ENCODE measurements at places on chromosomes 5 and 9.

GRCh38 chr9:137076636-137077009, 694 bp upstream of the UAP1L1 start:
- DNase-seq, result no peak

- DNase-seq, result no peak
These were observed 86.2 kb downstream of the MRPS27 start for GRCh38 chr5:72233835-72234234.

DNA sequence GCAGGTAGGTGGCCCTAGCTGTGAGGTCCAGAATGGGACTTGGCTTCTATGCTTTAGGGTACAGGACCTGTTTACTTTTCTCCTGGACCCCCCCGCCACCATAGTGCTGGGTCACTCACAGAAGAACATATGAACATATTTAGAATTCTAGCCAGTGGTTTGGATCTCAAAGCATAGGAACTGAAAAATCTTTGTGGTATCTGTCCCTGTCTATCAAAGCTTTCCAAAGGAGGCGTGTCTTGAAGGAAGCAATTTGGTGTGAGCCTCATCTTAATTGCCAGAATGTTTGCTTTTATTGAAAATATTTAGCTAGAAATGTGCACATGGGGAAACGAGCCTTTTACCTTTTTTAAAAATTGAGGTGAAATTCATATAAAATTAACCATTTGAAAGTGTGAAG, 6.2 kb downstream of the PHF2 start:
- DNase-seq, result no peak

- DNase-seq, result no peak
These were observed 73.1 kb downstream of the NDFIP1 start for GRCh38 chr5:142181547-142182163.

GRCh38 chr9:31601666-31602065, 782.8 kb upstream of the ACO1 start:
- no peak for DNase-seq

- no peak for DNase-seq
These were observed 158.5 kb downstream of the RGS3 start for GRCh38 chr9:113621980-113622379.

DNA sequence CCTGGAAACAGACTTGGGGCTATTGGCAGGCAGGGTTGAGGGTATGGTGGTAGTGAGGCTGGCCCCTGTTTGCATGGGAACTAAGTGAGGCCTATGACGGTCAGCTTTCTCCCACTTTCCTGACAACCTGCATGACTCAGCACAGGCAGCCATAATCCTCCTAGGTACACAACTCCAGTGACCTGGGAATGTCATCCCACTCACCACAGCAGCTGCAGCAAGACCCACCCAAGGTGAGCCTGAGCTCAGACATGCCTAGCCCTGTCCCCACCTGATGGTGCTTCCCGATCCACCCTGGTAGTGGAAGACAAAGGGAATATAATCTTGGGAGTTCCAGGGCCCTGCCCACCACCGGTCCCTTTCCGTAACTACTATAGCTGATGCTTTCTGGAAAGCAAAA, 178.7 kb downstream of the NDUFS4 start:
- DNase-seq, result no peak

DNA sequence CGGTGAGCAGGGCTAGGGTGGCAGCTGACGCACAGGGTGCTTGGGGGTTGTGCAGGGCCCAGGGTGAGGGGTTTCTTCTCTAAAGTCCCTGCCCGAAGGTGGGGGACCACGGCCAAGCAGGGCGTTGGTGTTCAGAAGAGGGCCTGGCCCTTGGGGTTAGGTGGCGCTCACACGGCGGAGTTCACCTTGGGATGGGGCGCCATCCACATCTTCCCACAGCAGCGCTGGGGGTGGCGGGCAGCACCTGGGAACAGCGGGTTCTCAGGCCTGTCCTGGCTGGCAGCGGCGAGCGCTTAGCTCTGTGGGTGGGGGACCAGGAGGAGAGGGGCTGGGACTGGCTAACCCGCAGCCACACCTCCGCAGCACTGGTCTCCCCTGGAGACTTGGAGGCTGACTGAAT, 6.1 kb downstream of the GPSM1 start:
- no peak for DNase-seq

DNA sequence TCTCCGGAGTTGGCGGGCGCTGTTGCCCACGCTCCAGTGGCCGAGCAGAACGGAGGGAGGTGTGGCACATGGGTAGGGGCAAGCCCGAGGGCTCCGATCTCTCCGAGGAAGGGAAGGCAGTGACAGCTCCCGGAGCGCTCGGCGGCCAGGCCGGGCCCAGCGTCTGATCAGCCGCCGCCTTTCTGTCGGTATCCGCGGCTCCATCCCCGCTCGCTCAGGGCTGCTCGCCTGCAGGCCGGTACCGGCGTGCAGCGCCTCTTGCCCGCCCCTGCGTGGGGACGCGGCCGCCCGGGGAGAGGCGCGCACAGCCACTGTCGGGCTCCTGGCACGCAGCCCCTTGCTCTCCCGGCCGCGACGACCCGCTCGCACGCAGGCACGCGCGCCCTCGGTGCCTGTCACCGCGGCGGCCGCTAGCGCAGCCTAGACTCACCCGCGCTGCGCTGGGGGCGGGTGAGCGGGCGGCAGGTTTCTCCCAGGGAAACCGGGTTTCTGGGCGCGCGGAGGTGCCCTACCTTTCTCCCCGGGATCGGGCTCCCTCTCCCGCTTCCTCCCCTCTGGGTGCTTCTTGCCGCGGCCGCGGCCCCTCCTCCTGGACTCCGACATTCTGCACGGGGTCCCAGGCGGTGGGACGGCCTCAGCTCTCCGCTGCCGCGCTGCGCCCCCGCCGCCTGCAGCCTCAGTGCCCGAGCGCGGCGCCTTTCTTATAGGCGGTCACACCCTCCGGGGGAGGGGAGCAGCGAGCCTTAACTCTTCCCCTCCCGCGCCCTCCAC, 108.4 kb downstream of the PSD2 start:
- DNase-seq, result no peak

DNA sequence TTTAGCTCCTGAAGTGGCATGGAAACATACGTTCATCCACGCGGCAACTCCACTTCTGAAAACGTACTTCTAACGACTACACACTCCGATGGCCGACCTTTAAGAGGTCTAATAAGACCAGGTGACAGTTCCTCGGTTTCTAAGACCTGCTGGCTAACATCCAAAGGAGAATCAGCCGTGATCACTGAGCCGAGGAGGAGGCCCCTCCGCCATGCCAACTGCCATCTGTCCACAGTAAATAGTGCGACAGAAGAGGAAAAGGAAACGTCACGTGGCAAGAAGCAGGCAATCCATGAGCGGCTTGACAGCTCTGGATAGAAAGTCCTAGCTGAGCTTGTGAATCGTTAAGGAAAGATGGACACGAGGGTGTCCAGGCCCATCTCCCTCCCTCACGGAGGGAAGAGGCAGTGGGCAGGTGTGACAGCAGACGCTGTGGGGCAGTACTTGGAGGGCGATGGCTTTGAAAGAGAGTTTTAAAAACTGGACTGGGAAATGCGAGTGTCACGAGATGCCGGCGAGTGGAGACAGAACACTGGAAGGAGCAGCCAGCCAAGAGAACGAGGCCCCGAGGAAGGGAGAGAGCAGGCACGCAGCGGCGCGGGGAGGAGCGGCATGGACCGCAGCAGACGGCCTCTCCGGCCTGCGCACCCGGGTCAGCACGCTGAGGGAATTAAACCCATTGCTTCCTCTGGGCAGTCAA, 66.7 kb upstream of the TBC1D9B start:
- DNase-seq, result no peak

DNA sequence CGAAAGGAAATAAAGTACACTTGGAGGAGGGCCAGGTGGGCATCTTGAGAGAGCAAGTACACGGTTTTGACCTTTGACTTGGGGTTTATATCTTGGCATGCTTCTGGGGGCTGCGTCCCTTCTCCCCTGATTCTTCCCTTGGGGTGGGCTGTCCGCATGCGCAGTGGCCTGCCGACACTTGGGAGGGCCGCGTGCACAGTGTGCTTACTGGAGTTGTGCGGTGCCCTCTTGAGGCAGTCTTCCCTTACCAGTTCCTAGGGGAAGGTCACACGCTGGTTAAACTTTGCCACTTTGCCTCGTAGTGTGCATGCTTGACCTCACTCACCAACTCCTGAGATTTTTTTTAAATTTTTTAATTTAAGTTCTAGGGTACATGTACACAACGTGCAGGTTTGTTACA, 4.3 kb upstream of the CLPTM1L start:
- no peak for DNase-seq

DNA sequence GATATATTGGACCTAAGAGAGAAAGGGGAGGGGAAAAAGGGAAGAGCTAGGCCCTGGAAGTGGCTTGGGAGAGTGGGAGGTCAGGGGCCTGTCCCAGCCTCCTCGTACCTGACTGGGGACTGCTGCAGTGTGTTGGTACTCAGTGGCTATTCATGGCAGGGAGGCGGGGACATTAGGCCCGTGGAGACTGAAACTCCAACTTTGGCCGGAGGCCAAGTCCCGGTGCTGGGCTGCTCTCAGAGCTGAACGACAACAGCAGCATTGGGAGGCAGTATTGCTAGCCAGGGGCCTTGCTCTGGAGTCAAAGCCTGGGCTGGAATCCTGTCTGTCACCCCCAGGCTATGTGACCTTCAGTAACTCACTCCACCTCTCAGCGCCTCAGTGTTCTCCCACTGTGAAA, 37.8 kb downstream of the NEURL1B start:
- no peak for DNase-seq

DNA sequence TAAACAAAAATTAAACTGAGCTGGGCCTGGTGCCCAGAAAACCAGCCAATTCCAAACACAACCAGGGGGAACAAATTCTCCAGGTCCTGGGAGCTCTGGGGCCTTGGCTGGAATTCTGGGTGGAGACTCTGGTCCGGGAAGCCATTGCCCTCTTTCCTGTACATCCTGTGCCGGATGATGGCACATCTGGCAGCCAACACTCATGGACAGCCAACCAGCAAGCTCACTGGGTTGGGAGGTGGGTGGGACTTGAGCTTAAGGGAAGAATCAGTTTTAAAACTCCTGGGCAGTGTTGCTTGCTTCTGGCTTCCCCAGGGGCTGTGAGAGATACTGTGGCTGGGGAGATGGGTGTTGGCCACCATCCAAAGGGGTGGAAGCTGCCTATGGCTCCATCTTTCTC, 56.1 kb downstream of the PCDH1 start:
- no peak for DNase-seq

GRCh38 chr9:102069969-102070368, 331.5 kb upstream of the GRIN3A start:
- DNase-seq, result no peak

GRCh38 chr5:56951126-56951945, 587 bp downstream of the MIER3 start:
- no peak for DNase-seq

DNA sequence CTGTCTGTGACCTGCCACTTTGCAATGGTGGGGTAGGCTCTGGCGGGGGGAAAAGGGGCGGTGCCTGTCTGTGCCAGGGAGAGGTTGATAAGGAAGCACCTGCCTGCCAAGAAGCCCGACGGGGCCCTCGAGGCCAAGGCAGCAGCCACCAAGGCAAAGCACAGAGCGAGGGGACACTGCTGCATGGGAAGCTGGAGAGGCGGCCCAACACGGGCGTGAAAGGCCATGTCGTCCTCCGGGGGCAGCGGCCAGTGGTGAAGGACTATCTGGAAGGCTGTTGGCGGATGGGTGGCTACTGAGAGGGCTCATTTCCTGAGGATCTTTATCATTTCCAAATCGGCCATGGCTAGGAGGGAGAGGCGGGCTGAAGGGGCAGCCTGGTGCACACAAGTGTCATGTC, 66.4 kb downstream of the OTULIN start:
- DNase-seq, result no peak

GRCh38 chr5:89255845-89256463, 373.0 kb upstream of the MEF2C start:
- DNase-seq, result no peak

- DNase-seq, result no peak
These were observed 20.8 kb upstream of the ANKRD55 start for GRCh38 chr5:56253924-56254323.

DNA sequence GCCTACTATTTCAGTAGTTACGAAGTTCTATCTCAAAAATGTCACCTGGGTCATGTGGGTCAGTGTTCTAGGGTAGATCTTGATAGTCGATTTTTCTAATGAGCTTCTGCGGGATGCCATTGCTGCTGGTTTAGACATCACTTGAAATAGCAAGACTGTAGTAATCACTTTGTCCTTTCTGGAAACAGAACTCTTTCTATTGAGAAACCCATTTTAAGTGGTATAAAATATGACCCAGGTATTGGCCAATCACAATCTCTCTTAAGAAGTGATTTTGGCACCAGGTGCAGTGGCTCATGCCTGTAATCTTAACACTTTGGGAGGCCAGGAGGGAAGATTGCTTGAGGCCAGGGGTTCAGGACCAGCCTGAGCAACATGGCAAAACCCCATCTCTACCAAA, 17.6 kb downstream of the ARRDC3 start:
- DNase-seq, result no peak

GRCh38 chr5:115274584-115274983, 11.9 kb upstream of the PGGT1B start:
- DNase-seq, result no peak

DNA sequence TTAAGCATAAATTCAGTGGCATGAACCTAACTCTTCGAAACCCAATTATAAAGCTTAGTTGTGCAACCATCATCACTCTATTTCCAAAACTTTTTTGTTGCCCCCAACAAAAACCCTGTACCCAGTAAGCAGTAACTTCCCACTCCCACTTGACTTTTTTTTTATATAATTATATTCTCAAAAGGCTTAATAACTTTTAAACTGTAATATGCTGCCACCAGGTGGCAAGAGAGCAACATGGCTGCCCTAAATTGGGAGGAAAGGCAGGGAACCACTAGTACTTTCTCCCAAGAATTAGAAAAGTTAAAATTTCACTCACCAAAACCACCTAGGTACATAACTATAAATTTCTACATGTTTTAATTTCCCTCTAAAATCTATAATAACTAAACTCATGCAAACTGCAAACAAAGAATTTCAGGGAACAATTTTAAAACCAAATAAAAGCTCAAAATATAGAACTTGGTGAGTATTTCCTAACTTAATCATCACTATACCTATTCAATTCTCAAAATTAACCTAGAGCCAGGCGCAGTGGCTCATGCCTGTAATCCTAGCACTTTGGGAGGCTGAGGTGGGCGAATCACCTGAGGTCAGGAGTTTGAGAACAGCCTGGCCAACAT, 50.2 kb upstream of the RNF38 start:
- no peak for DNase-seq

DNA sequence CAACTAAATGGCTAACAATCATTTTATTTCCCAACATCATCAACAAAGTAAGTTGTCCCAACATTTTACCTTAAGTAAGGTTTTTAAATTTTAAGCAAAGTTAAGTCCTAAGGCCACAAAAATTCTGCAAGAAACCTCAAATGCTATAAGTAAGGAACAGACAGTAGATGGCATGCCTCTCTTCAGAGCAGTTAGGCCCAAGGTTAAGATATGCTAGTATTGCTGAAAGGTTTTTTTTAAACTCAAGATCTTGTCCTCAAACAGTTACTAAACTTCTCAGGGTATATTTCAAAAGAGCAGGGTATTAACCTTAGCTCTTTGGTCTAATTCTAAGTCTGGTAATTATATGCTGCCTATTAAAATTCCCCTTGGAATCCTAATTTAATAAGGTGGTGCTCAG, 35.1 kb downstream of the PJA2 start:
- DNase-seq, result no peak

GRCh38 chr9:92634712-92635605, 35.0 kb downstream of the IPPK start:
- peak; percentile 19 for DNase-seq
